MCF 10A (cell line): ENCODE measurements at places on chromosomes 1 and 21.

DNA sequence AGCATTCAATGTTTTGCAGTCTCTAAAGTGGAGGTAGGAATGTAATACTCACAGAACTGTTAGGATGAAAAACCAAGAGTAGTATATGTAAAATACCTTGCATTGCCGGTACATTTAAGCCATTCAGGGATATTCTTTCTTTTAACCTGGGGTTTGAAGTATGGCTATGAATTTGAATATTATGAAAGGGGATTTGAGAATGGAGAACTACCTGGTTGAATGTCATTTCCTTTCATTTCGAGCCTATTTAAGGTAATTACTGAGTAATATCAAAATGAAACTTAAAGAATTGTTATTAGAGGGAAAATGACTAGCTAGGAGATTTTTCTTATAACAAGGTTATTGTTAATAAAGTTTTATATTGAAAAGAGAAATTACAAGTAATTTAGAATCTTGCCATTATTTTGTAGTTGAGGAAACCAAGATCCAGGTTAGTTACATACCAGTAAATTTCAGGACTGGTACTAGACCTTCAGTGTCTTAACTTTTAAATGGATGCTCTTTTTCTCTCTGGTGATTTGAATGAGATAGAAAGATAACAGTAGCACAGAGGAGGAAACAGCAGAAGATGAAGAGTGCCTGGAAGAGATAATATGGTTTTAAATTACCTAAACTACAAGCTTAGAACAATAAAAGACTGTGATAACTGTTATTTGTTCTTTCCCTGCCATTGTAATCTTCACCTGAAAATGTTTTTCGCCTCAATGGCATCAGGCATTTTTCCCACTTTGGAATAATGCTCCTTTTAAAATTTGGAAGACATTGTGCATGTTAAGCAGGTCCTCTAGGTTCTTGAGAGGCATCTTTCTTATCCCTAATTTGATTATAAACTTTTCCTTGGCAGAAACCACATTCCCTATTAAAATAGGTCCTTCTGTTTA is 103.2 kb downstream of the PKN2 start:
- DNase-seq, result no peak

DNA sequence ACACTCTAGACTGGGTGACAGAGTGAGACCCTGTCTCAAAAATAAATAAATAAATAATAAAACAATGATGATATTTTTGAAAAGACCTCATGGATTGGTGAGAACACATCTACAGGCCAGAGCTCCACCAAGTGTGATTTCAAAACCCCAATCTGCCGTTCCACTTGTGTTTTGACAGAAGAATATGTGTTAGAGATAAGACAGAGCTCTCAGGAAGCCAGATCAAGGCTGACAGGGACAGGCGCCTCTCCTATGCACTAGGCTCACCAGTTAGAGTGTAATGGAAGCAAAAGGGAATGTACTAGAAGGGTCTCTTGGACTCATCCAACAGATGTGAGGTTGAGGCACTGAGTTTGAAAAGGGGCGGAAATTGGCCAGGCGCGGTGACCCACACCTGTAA is 110.7 kb upstream of the ERRFI1 start:
- DNase-seq, result no peak

DNA sequence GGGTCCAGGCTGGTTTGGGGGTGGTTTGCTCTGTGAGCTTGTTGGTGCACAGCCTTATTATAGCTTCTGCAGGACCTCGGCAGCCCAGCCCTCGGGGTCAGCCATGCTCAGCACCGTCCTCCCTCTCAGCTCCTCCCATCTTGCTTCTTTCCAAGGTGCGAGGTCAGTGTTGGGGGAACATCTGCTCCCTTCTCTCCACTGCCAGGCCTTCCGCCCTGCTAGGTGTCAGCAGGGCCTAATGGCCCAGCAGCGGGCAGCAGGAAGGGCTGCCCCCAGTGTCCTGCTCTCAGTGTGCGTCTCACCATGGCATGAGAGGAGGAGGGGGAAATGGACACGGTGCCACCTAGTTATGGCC is 36.5 kb upstream of the LRRC3 start:
- DNase-seq, result no peak

DNA sequence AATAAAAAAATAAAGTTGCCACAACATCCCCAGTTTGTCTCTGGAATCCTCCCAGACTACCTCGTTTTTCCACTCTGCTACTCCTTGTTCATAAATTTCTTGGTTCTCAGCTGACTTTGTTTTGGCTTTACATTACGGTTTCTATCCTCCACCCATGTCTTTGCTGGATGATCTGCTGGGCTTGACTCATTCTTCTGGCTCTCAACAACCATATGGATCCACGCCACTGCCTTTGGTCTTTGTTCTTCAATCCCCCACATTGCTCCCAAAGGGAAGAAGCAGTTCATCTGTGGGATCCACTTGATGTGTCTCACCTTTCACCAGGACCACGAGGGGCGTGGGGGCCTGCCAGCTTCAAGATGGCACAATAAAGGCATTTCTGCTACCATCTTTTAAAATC is 67.1 kb upstream of the NBL1 start:
- no peak for DNase-seq

- no peak for DNase-seq
These were observed at the start of gene NPHS2 for GRCh38 chr1:179575497-179576314. Gene NPHS2, minus strand, starts transcription at chr1:179575948. Its CDS starts 84 bp downstream, at chr1:179575864.

GRCh38 chr1:12434174-12434573 is 183.8 kb downstream of the DHRS3 start:
- peak; percentile 70 for DNase-seq

- DNase-seq, result no peak
These were observed 463.7 kb downstream of the KCNT2 start for GRCh38 chr1:196144588-196144987.
